Activated CD8-positive, alpha-beta T cell treated with anti-CD3 and anti-CD28 coated beads, Interleukin-2, amount 10 ng/mL, durations not matched to agents 7 days and 5 days (primary cell): ENCODE measurements at places on chromosomes 4 and X. TPM values are rescaled to one million over a fixed set of nuclear protein-coding genes. Genes with fewer than 3 reads are reported as not detected.

The POF1B gene
- not detected for total RNA-seq

The STPG2 gene
- total RNA-seq: not detected

GRCh38 chr4:122861172-122861943 lies 34.7 kb downstream of the FGF2 start:
- H3K27ac ChIP-seq: no peak overlapping the region
- H3K36me3 ChIP-seq: no peaks in the 10 kb centered on the region
- H3K27me3 ChIP-seq: peaks cover 27% of the 10 kb centered on the region
- H3K4me3 ChIP-seq: no peak overlapping the region

- no peaks in the 10 kb centered on the region for H3K4me1 ChIP-seq
- DNase-seq: no peak
- no peak overlapping the region for H3K27ac ChIP-seq
Measured at GRCh38 chr4:39227906-39228305, 45.6 kb downstream of the WDR19 start.

The RHOXF2 gene
- total RNA-seq: not detected

DNA sequence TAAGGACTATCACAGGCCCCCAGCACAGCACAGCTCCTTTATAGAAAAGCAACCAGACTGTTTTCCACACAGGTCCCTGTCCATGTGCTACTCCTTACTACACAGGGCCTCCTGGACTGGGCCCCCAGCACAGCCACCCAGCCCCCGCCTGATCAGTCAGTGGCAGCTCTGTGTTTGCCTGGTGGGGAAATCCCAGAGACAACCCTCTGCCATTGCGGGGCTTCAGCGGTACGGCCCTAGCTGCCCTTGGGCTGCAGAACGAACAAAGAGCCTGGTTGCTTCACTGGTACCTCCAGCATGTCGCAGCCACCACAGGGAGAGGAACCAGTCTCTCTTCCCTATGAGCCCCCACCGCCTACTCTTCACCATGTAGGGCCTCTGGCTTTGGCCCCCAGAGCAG lies 30.7 kb downstream of the CBR4 start:
- no peaks in the 10 kb centered on the region for H3K4me1 ChIP-seq
- H3K27ac ChIP-seq: no peak overlapping the region
- no peak for DNase-seq

DNA sequence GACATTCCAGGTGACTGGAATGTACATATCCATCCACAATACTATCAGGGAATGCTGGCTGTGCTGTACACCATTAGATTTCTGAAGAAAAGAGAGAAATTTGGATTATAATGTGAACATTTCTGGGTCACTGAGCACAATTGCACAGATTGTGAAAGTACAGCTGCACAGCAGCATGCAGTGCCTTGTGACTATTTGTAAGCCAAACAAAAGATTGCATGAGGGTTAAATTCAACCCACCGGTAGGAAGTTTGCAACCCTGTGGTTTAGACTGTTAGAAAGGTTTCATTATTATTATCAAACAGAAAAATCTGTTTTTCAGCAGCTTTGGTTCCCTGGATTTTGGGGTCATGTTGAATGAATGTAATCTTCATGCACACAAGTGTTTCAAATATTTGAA lies 24.5 kb downstream of the DDIT4L start:
- no peaks in the 10 kb centered on the region for H3K27me3 ChIP-seq
- peaks cover 22% of the 10 kb centered on the region for H3K4me1 ChIP-seq
- H3K27ac ChIP-seq: no peak overlapping the region
- H3K4me3 ChIP-seq: no peak overlapping the region
- H3K36me3 ChIP-seq: peaks cover 10% of the 10 kb centered on the region

DNA sequence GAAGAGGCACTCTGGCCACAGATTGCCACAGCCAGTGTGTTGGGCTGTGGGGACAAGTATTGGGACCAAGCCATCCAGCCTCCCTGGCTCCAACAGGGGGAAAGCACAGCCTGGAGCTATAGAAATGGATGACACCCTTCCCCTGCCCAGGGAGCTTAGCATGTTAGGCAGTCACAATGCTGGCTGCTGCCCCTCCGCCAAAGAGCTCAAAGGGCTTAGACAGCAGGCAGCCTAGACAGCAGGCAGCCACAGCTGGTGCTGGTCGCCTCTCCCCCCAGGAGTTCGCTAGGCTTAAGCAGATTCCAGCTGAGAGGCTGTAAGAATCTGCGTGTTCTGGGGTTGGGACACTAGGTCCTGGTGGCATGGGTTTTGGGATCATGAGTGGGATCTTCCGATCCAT lies 94.5 kb upstream of the MXRA5 start:
- no peak overlapping the region for H3K27ac ChIP-seq
- H3K27me3 ChIP-seq: no peaks in the 10 kb centered on the region
- no peaks in the 10 kb centered on the region for H3K36me3 ChIP-seq
- no peaks in the 10 kb centered on the region for H3K4me1 ChIP-seq

DNA sequence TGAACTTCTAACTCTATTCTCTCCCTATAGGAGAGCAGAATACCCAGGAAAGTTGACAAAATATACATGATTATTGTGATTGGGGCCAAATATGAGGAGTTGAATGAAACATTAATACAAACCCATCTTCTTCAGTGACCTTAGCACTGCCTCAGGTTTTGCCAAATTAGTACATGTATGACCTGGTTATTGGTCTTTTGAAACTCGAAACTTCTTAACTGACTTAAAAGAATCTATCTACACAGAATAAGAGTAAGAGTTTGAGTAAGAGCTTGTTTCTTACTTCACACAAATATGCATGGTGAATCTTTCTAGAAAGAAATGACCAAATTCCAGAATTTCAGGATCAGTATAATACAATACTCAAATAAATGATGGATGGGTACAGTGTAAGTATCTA lies 213.0 kb upstream of the GK2 start:
- H3K36me3 ChIP-seq: no peaks in the 10 kb centered on the region
- no peak overlapping the region for H3K27ac ChIP-seq
- H3K27me3 ChIP-seq: peaks cover 5% of the 10 kb centered on the region
- DNase-seq: no peak
- no peak overlapping the region for H3K4me3 ChIP-seq
